NCI-H1092 (cell line): ENCODE measurements at places on chromosomes 5 and 9.
A peak's percentile ranks its signal among the peaks of the same experiment; 100 is the strongest.

GRCh38 chr9:80836013-80836412, 853.3 kb downstream of the TLE1 start:
- no peak for DNase-seq

GRCh38 chr5:90983711-90984124, 399.4 kb downstream of the ARRDC3 start:
- DNase-seq = no peak

GRCh38 chr9:19663570-19663969, 125.3 kb downstream of the SLC24A2 start:
- no peak for DNase-seq

DNA sequence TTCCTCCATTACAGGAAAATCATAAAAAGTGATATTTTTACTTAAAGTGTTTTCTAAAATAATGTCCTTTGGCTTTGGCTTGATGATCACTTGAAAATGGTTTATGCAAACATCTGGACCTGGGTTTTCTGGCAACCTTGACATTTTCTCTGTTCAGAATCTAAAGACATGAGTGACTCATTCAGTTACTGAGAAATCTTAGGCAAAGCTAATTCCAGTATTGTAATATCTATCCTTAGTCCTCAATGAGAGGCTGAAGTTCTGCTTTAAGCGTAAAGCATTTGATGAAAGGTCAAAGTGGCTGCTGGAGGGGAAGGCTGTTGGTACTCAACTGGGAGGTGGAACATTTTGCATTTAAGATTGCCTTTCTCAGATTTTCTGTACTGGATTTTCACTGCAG, 2.3 kb downstream of the MAN2A1 start:
- no peak for DNase-seq

DNA sequence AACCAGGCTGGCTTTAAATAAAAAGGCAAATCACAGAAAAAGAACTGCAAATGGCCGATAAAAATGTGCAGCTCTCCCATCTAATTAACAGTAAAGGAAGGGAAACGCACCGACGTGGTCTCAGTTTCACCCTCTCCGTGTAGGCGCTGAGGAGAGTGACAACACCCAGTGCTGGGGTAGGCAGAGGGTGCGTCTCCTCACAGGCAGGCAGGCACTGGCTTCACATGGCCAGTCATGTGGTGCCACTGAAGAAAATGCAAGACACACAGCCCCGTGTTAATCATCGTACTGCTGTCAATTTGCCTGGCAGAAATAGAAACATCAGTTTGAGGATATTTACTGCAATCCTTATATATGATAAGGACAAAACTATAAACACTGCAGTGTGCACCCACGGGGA, 178.4 kb downstream of the FANCC start:
- peak; percentile 36 for DNase-seq

- DNase-seq = no peak
Measured at GRCh38 chr5:126450346-126450745, 27.1 kb downstream of the GRAMD2B start.

GRCh38 chr5:120479066-120479465, 15.0 kb downstream of the PRR16 start:
- DNase-seq = no peak

- no peak for DNase-seq
Measured at GRCh38 chr5:61766141-61766540, 434.1 kb downstream of the ZSWIM6 start.
